ENCODE measurements at places on chromosomes 11 and 22.

DNA sequence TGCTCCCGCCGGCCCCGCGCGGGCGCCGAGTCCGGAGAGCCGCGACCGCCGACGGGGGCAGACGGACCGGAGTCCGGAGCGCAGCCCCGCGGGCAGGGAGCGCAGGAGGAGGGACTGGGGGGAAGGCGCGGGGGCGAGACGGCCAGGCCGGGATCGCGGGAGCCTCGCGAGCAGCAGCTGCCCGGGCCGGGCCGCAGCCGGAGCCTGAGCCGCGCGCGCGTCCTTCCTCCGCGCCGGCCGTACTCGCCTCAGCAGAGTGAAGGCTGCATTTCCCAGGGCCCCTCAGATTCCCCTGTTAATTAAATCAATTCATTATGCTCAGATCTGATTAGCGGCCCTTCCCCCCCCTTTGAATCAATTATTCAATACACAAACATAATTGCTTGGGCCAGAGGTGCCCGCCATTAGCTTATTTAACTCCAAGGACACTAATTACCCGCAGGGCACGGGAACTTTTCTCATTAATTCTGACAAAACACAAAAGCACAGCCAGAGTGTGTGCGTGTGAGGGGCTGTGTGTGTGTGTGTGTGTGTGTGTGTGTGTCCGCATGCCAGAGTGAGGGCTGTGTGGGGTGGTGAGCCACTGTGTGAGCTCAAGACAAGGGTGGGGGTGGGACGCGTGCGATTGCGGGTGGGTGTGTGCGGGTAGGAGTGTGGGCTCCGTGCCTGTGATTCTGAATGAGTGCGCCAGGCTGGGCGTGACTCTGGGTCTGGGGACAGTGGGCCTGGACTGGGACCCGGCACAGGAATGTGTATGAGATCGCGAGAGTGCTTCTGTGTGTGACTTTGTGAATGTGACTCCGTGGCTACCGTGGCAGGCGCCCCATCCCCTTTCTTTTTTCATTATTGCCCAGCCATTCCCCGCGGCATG, 5.1 kb upstream of the LMO1 start:
- peak overlapping the region; percentile 68 for H3K4me3 ChIP-seq
- DNase-seq = no peak
- peaks cover 55% of the 10 kb centered on the region for H3K27me3 ChIP-seq
- H3K36me3 ChIP-seq = no peaks in the 10 kb centered on the region

GRCh38 chr11:81496601-81497000, 1237.1 kb downstream of the FAM181B start:
- H3K4me1 ChIP-seq = no peaks in the 10 kb centered on the region
- no peak overlapping the region for H3K27ac ChIP-seq
- no peak for DNase-seq
- H3K36me3 ChIP-seq = no peaks in the 10 kb centered on the region
- no peaks in the 10 kb centered on the region for H3K27me3 ChIP-seq

GRCh38 chr22:45503816-45504372, 1.2 kb downstream of the FBLN1 start:
- DNase-seq = no peak
- H3K4me3 ChIP-seq = no peak overlapping the region
- peaks cover 3% of the 10 kb centered on the region for H3K4me1 ChIP-seq
- peaks cover 52% of the 10 kb centered on the region for H3K27me3 ChIP-seq
- no peak overlapping the region for H3K27ac ChIP-seq

- H3K4me1 ChIP-seq = no peaks in the 10 kb centered on the region
- H3K36me3 ChIP-seq = peaks cover 5% of the 10 kb centered on the region
- H3K27me3 ChIP-seq = peaks cover 15% of the 10 kb centered on the region
- no peak within 1 kb of the TSS for H3K27ac ChIP-seq
- no peak for DNase-seq
- no peak within 1 kb of the TSS for H3K4me3 ChIP-seq
Measured at GRCh38 chr11:112163875-112164685, at the start of gene IL18. IL18 (minus strand) TSS chr11:112164094; CDS start chr11:112155053, 9,041 bp downstream.

DNA sequence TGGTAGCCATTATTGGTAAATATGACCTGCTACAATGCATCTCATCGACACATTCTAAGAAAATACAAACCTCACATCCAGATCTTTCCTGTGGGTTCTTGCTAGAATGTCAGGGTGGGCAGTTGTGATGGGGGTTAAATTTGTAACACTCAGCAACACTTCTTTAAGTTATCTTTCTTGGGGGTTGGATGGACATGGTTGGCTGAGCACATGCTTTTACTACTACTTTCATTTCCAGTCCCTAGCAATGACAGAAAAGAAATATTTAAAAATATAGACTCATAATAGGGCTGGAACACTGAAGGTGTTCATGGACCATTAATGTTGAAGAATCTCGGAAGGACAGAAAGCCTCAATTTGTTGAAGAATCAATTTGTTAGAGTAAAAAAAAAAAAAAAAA, 57.6 kb downstream of the APOL3 start:
- peaks cover 82% of the 10 kb centered on the region for H3K27me3 ChIP-seq
- H3K4me1 ChIP-seq = no peaks in the 10 kb centered on the region
- no peak overlapping the region for H3K4me3 ChIP-seq
- H3K27ac ChIP-seq = no peak overlapping the region
- no peak for DNase-seq

GRCh38 chr11:13141731-13142709, 132.9 kb downstream of the RASSF10 start:
- H3K4me1 ChIP-seq = no peaks in the 10 kb centered on the region
- H3K27ac ChIP-seq = no peak overlapping the region
- H3K4me3 ChIP-seq = no peak overlapping the region
- DNase-seq = no peak

DNA sequence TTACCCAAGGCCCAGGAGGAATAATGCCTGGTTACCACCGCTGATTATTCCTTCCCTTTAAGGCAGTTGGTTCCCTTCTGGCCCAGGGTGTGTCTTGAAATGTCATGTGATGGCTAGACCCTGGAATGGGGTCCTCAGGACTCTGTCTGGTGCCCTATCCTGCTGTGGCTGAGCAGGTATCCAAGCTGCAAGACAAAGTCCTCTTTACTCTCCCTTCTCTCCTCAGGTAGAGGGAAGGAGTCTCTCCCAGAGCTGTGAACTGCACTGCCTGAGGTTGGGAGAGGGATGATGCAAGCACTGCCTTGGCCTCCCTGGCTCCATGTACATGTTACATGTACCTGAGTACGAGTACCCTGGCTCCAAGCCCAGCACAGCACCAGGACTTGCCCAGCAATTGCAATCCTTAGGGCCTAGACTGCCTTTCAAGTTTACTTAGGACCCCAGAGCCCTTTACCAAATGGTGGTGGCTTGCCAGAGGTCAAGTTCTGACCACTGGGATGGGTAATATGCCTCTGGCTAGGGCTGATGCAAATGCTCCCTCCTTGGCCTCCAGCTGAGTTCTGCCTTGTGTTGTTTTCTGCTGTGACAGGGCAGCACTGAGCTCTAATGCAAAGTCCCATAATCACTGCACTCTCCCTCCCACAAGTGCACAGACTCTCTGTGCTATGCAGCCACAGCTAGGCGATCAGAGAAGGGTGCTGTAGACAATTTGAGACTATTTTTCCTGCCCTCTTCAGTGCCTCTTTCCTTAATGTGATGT, 20.7 kb upstream of the AQP11 start:
- H3K27me3 ChIP-seq = peaks cover 44% of the 10 kb centered on the region
- no peak overlapping the region for H3K4me3 ChIP-seq
- H3K36me3 ChIP-seq = no peaks in the 10 kb centered on the region
- no peak overlapping the region for H3K27ac ChIP-seq
- no peak for DNase-seq

GRCh38 chr22:29480512-29481264, 670 bp downstream of the NEFH start:
- no peaks in the 10 kb centered on the region for H3K36me3 ChIP-seq
- no peak overlapping the region for H3K27ac ChIP-seq
- H3K4me3 ChIP-seq = peak overlapping the region; percentile 57
- H3K27me3 ChIP-seq = peaks cover 40% of the 10 kb centered on the region
- no peak for DNase-seq

GRCh38 chr11:128868841-128869671, 2.0 kb upstream of the KCNJ1 start:
- peaks cover 5% of the 10 kb centered on the region for H3K36me3 ChIP-seq
- no peak for DNase-seq
- H3K4me3 ChIP-seq = no peak overlapping the region
- no peak overlapping the region for H3K27ac ChIP-seq

GRCh38 chr22:38215156-38216038, 13.6 kb downstream of the MAFF start:
- H3K4me1 ChIP-seq = peaks cover 34% of the 10 kb centered on the region
- peak overlapping the region; percentile 75 for H3K4me3 ChIP-seq
- peaks cover 76% of the 10 kb centered on the region for H3K36me3 ChIP-seq
- H3K27me3 ChIP-seq = no peaks in the 10 kb centered on the region
- no peak for DNase-seq

- no peak overlapping the region for H3K4me3 ChIP-seq
- H3K27ac ChIP-seq = no peak overlapping the region
- peaks cover 9% of the 10 kb centered on the region for H3K4me1 ChIP-seq
- H3K27me3 ChIP-seq = no peaks in the 10 kb centered on the region
Measured at GRCh38 chr11:124669193-124669592, 4.3 kb downstream of the SIAE start.

DNA sequence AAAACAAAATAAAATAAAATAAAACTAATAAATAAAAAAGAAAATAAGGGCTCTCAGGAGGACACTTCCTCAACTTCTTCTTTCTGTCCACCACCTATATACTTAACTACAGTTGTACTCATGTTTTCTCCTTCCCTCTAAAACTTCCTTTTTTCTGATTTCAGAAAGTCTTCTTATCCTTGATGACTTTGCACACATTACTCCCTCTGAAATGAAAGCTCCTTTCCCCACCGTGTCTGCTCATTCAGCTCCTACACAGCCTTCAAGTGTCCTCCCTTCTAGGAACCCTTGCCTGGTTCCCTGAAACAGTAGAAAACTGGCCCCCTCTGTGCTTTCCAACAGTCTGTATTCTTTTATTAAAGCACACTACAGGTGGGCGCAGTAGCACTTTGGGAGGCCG, 18.3 kb upstream of the DDX17 start:
- H3K4me1 ChIP-seq = no peaks in the 10 kb centered on the region
- peaks cover 13% of the 10 kb centered on the region for H3K27me3 ChIP-seq
- H3K36me3 ChIP-seq = no peaks in the 10 kb centered on the region
- no peak overlapping the region for H3K4me3 ChIP-seq
- no peak overlapping the region for H3K27ac ChIP-seq
- no peak for DNase-seq

DNA sequence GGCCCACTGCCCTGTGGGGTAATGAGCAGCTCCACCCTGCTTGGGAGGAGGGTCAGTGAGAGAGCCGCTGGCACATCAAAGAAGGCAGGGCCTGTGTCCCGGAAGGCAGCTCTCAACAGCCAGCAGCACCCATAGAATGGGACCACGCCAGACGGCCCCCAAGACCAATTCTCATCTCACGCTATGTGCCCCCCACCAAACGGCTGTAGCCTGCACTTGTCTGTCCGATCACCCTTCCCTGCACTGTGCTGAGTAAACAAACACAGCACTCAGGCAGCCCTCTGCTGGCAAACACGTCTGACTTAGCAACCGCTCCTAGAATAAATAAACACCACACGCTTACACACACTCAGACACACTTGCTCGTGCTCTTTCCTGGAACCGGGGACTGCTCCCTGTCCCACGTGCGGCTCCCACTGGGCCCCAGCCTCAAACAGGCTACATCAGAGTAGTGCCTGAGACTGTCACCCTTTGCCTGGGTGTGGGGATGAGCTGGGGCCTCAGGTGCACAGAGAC, 53.2 kb upstream of the CDON start:
- no peak overlapping the region for H3K27ac ChIP-seq
- peaks cover 2% of the 10 kb centered on the region for H3K36me3 ChIP-seq
- no peak overlapping the region for H3K4me3 ChIP-seq
- no peaks in the 10 kb centered on the region for H3K4me1 ChIP-seq
- H3K27me3 ChIP-seq = peaks cover 33% of the 10 kb centered on the region
